ENCODE measurements at places on chromosomes 6 and 20.

DNA sequence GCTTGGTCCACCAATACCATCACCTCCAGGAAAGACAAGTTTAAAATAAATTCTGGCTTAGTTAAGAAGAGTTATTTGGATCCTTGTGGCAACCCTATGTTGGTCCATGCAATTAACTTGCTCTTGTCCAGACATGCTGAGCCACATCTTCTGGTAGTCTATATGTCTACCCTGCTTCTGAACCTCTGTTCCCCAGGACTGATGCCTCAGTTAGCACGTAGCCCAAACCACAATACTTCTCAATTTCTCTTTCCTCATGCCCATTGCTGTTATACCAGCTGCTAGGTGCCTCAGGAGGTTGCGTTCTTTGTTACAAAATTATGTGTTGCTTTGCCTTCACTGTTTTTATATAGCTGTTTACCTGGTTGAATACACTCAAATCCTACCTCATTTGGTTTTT is 116.4 kb upstream of the KCNQ5 start:
- no peak overlapping the region for H3K4me3 ChIP-seq
- no peaks in the 10 kb centered on the region for H3K36me3 ChIP-seq
- no peaks in the 10 kb centered on the region for H3K4me1 ChIP-seq
- H3K27ac ChIP-seq: no peak overlapping the region
- DNase-seq: no peak

- H3K36me3 ChIP-seq: no peaks in the 10 kb centered on the region
- H3K4me1 ChIP-seq: peaks cover 18% of the 10 kb centered on the region
These were observed 42.4 kb downstream of the HFE start for GRCh38 chr6:26129656-26130055.

GRCh38 chr6:101517632-101518031 is 124.1 kb downstream of the GRIK2 start:
- no peak for DNase-seq
- H3K27ac ChIP-seq: no peak overlapping the region
- H3K4me1 ChIP-seq: no peaks in the 10 kb centered on the region
- H3K36me3 ChIP-seq: no peaks in the 10 kb centered on the region

- no peak for DNase-seq
- no peaks in the 10 kb centered on the region for H3K4me1 ChIP-seq
- H3K36me3 ChIP-seq: no peaks in the 10 kb centered on the region
- no peaks in the 10 kb centered on the region for H3K27me3 ChIP-seq
- no peak overlapping the region for H3K4me3 ChIP-seq
- no peak overlapping the region for H3K27ac ChIP-seq
These were observed 140.4 kb downstream of the IMPG1 start for GRCh38 chr6:75932067-75932466.

DNA sequence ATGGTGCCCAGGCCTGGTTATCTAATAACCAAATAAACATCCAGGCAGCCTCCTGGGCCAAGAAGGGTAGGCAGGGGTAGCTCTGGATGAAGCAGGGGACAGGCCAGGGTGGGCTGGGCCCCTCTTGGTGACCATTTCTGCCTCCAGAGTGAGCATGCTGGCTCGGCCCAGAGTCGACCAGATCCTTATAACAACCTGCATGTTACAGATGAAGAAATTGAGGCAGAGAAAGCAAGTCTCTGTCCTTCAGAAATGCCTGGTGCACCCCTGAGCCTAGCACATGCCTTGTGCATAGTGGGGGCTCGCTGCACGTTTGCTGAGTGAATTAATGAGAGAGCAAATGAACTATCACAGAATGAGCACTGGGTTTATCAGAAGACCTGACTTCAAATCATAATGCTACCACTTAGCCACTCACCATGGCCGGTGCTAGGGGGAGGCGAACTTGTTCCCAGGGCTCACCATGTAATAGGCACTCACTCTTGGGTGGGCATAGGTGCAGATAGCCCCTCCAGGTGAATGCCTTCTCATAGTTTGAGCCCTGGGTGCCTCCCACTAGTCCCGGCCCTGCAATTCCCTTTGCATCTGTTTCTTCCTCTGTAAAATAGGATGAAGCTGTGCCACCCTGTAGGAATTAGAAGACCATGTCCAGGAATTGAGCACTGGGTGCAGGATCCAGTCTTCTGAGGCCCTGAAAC is 3.8 kb upstream of the APCDD1L start:
- H3K4me1 ChIP-seq: peaks cover 17% of the 10 kb centered on the region
- DNase-seq: no peak
- H3K27me3 ChIP-seq: no peaks in the 10 kb centered on the region
- H3K4me3 ChIP-seq: no peak overlapping the region
- no peaks in the 10 kb centered on the region for H3K36me3 ChIP-seq
- H3K27ac ChIP-seq: no peak overlapping the region

GRCh38 chr6:30219244-30219643 is 6.0 kb upstream of the TRIM26 start:
- no peak overlapping the region for H3K27ac ChIP-seq
- no peaks in the 10 kb centered on the region for H3K36me3 ChIP-seq
- peaks cover 7% of the 10 kb centered on the region for H3K4me1 ChIP-seq
- no peak overlapping the region for H3K4me3 ChIP-seq
- H3K27me3 ChIP-seq: no peaks in the 10 kb centered on the region

DNA sequence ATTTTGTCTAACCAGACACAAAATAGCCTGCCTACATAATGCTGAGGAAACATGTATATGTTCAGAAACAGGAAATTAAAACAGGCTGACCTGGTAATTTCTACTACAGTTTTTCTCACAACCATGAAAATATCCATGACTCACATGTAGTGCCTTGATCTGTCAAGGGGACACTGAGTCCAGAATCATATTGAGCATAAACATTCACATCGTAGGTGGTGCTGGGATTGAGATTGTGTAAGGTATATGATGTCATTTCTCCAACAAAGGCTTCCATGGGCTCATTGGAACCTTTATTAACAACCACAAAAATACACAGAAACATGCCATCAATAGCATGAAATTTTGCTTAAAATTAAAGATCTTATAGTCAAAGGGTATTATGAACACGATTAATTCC is 80.9 kb downstream of the COL12A1 start:
- H3K36me3 ChIP-seq: peaks cover 35% of the 10 kb centered on the region
- H3K4me3 ChIP-seq: no peak overlapping the region
- H3K27ac ChIP-seq: no peak overlapping the region
- no peak for DNase-seq
- no peaks in the 10 kb centered on the region for H3K4me1 ChIP-seq
- no peaks in the 10 kb centered on the region for H3K27me3 ChIP-seq

DNA sequence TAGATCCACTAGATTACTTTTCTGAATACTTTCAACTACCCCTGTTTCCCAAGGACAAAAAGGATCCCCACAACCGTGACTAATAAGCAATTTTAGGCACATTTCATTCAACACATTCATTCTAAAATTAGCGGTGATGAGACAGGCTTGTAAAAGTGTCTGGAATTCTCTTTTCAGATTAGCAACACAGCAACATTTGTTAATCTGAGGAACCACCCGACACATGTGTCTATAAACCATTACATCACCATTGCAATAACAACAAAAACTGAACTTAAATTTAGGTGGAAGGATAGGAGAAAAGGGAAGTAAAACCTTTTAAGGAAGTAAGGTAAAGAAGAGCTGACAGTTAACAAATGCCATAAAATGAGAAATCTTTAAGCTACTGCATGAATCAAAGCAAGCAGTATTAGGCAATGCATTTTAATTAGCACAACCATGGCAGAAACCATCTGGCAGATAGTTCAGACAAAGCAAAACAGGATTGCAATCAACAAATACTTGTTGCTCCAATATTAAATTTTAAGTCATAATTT is 49.1 kb downstream of the MAP3K7 start:
- H3K4me1 ChIP-seq: no peaks in the 10 kb centered on the region
- H3K27me3 ChIP-seq: no peaks in the 10 kb centered on the region
- no peak overlapping the region for H3K27ac ChIP-seq
- no peaks in the 10 kb centered on the region for H3K36me3 ChIP-seq

- no peaks in the 10 kb centered on the region for H3K4me1 ChIP-seq
- H3K36me3 ChIP-seq: no peaks in the 10 kb centered on the region
- no peak overlapping the region for H3K4me3 ChIP-seq
These were observed 99.9 kb upstream of the PMEPA1 start for GRCh38 chr20:57809661-57810172.

DNA sequence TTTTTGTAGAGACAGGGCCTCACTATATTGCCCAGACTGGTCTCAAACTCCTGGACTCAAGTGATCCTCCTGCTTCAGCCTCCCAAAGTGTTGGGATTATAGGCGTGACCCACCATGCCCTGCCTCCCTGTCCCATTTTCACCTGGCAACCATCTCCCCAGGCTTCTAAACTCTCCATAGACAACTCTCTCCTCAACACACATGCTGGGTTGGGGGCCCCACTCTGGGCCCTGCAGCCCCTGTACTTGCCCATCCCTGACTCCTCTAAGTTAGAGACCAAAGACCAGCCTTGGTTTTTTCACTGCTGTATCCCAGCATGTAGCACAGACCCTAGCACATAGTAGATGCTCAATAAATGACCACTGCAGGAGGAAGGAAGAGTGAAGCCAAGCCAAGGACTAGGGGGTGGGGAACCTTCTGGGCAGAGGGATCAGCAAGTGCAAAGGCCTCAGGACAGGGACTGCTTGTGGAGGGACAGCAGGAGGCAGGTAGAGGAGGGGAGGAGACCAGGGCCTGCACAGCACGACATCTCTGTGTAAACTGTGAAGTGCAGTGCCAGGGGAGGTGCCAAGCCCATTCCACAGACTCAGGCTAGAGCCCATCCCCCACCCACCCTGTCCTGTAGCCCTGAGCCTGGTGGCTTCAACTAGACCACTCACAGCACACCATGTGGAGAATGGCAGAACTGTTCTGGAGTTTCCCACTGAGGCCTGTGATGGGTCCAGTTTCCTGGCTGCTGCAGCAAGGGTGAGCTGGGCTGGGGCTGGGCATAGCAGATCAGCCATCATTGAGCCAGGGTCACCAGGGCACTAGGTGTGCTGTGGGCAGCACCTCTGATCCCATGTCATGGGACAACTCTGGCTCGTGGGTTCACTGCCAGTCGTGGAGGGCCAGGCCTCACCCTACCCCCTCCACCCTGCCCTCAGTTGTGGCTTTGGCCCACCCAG is 3.4 kb upstream of the SRC start:
- H3K36me3 ChIP-seq: no peaks in the 10 kb centered on the region
- H3K27me3 ChIP-seq: peaks cover 19% of the 10 kb centered on the region
- no peak overlapping the region for H3K4me3 ChIP-seq
- no peak overlapping the region for H3K27ac ChIP-seq
- H3K4me1 ChIP-seq: peaks cover 44% of the 10 kb centered on the region

GRCh38 chr20:44461142-44461802 is 14.4 kb upstream of the TTPAL start:
- H3K4me1 ChIP-seq: no peaks in the 10 kb centered on the region
- no peaks in the 10 kb centered on the region for H3K36me3 ChIP-seq
- DNase-seq: no peak
- no peaks in the 10 kb centered on the region for H3K27me3 ChIP-seq
- no peak overlapping the region for H3K4me3 ChIP-seq

DNA sequence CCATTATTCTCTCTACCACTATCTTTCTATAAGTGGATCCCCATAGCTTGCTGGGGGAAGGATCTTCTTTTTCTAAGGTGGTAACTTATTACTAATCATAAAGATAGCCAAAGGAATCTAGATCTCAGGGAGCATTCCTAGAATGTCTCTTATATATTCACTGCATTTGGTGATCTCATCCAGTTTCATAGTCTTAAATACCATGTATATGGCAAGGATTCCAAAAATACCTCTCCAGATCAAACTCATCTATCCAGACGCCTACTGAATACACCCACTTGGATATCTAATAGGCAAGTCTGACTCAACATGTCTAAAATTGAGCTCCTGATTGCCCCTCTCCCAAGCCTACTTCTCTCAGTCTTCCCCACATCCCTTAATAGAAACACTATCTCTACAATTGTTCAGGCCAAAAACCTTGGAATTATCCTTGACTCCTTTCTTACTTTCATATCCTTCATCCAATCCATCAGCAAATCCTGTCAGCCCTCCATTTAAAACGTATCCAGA is 264.4 kb downstream of the HACE1 start:
- H3K4me3 ChIP-seq: no peak overlapping the region
- no peaks in the 10 kb centered on the region for H3K36me3 ChIP-seq
- H3K27ac ChIP-seq: no peak overlapping the region
- no peaks in the 10 kb centered on the region for H3K4me1 ChIP-seq
- H3K27me3 ChIP-seq: no peaks in the 10 kb centered on the region

- no peaks in the 10 kb centered on the region for H3K27me3 ChIP-seq
- peak overlapping the region; percentile 93 for H3K27ac ChIP-seq
- H3K4me1 ChIP-seq: peaks cover 65% of the 10 kb centered on the region
- no peak for DNase-seq
These were observed 530 bp upstream of the NEDD9 start for GRCh38 chr6:11232770-11233626.

GRCh38 chr6:29845405-29846006 is 17.9 kb downstream of the HLA-G start:
- no peaks in the 10 kb centered on the region for H3K4me1 ChIP-seq
- no peak for DNase-seq
- no peak overlapping the region for H3K4me3 ChIP-seq
- H3K36me3 ChIP-seq: no peaks in the 10 kb centered on the region
- H3K27ac ChIP-seq: no peak overlapping the region

- H3K4me1 ChIP-seq: no peaks in the 10 kb centered on the region
- H3K27me3 ChIP-seq: no peaks in the 10 kb centered on the region
- no peak overlapping the region for H3K4me3 ChIP-seq
- no peak overlapping the region for H3K27ac ChIP-seq
These were observed 9.6 kb downstream of the C6orf136 start for GRCh38 chr6:30656513-30656912.

DNA sequence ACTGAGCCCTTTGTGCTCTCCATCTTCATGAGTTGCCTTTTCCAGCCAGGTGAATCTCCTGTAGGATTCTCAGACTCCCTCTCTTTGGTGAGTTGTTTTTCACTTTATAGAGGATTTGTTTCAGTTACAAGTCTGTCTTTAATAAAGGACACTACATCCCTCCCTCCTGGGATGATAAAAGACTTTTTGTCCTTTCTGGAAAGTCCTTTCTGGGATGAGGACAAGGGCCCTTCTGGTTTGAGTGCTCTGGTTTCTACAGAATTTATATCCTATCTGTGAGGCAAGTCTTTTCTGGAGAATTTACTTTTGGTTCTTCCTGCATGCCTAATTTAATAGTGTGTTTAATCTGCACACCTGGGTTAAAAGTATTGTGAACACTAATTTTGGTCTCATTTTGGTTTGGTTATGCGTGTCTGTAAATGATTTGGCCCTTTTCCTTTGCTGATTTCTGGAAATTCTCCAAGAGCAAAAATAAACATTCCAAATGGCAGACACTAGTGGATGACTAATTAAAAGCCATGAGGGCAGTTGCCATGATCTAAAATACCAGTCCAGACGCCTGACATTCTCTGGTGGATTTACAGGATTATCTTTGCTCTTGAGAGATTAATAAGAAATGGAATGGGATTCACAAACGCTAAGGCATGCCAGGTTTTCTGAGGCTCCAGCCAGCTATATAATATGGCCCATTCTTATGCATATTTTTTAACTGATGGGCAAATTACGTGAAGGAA is 44.8 kb downstream of the TCP11 start:
- H3K36me3 ChIP-seq: peaks cover 5% of the 10 kb centered on the region
- no peak for DNase-seq
- no peaks in the 10 kb centered on the region for H3K4me1 ChIP-seq
- H3K27me3 ChIP-seq: peaks cover 40% of the 10 kb centered on the region
- H3K27ac ChIP-seq: peak overlapping the region; percentile 22

Data from esophagus squamous epithelium (tissue), 5 donors.